ENCODE measurements at places on chromosomes 16 and 17.

DNA sequence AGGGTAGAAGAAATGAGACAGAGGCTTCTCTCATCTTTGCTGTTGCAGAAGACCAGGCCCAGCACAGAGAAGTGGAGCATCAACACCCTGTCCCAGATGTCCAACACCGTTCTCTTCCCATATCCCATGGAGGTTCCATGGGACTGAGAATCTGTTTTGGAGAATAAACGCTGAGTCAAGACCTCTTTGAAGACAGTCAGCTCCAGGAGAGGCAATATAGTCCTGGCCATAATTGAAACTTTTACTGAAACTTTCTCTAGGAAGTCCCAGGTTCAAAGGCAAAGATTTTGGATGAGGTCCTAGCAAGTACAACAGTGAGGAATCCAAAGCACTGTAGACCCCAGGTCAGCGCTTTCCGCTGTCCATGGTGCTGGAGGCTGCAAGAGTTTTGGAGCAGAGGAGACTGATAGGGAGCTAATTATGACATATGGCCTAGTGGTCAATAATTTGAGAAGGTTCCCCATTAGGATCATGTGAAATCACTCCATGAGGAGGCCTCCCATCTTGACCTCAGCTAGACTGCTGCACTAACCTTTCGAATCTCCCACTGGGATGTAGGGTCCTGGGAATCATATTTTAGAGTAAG lies 36.0 kb downstream of the OSBPL7 start:
- no peak for DNase-seq

GRCh38 chr16:29720703-29721102 lies 25.1 kb downstream of the C16orf54 start:
- no peak for DNase-seq

- no peak for DNase-seq
Measured at GRCh38 chr16:30484887-30485286, 12.3 kb downstream of the ITGAL start.

DNA sequence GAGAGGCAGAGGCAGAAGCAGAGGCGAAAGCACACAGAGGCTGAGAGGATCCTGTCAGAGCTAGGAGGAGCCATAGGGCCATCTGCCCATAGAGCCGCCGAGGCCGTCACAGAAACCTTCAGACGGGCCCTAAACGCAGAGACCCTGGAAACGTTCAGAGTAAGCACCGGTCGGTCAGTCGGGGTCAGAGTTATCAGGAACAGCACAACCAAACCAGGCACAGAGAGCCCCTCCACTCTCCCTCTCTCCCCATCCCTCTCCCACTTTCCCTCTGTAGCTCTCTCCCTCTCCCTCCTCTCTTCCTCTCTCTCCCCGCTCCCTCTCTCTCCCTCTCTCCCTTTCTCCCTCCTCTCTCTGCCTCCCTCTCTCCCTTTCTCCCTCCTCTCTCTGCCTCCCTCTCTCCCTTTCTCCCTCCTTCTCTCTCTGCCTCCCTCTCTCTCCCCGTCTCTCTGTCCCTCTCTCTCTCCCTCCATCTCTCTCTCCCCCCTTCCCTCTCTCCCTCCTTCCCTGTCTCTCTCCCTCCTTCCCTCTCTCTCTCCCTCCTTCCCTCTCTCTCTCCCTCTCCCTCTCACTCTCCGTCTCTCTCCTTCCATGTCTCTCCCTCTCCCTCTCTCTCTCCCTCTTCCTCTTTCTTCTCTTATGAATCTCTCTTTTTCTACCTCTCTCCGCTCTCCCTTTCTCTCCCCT lies 138.9 kb downstream of the C16orf95 start:
- DNase-seq, result no peak

- DNase-seq, result no peak
Measured at GRCh38 chr17:54626146-54626703, 274.4 kb upstream of the TOM1L1 start.

DNA sequence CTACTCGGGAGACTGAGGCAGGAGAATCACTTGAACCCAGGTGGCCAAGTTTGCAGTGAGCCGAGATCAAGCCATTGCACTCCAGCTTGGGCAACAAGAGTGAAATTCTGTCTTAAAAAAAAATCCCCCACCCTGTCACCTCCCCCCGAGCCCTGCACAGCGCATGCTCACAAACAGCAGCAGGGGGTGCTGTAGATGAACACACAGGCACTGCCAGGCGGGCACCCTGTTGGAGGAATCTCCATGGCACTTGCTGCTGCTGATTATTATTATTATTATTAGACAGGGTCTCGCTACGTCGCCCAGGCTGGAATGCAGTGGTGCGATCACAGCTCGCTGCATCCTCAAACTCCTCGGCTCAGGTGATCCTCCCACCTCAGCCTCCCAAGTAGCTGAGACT lies 24.6 kb downstream of the FZD2 start:
- no peak for DNase-seq

- no peak for DNase-seq
Measured at GRCh38 chr17:78126895-78127238, 1.7 kb downstream of the TMC6 start.

GRCh38 chr17:13597723-13598347 lies 3.9 kb downstream of the HS3ST3A1 start:
- DNase-seq, result no peak

DNA sequence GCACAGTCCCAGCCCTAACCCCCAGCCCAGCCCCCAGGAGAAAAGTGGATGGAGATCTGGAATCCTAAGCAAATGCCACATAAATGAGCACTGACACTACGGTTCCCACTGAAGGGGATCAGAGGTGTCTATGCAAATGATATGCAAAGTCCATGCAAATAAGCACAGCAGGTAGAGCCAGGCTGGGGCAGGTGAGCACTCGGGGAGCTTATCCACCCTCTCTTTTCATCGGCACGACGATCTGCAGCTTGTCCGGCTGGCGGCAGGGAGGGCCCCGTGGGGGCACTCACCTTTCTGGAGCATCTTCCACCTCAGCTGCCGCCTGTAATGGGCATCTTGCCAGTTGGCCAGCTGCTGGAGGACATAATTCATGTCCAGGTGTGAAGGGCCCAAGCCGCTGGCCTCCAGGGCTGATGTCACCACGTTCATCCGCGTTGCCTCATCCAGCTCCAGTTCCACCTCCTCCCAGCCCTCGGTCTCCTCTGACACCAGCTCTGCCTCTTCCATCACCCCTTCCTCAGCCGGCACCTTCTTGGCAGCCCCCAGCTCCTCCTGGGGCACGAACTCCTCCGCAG lies 9.9 kb downstream of the HAP1 start:
- no peak for DNase-seq

- DNase-seq, result no peak
Measured at GRCh38 chr17:72977771-72978417, 114.6 kb downstream of the SLC39A11 start.

- DNase-seq, result no peak
Measured at GRCh38 chr17:81271226-81271625, 23.9 kb downstream of the SLC38A10 start.

GRCh38 chr17:74737299-74738050 lies 419 bp downstream of the RAB37 start:
- no peak for DNase-seq

DNA sequence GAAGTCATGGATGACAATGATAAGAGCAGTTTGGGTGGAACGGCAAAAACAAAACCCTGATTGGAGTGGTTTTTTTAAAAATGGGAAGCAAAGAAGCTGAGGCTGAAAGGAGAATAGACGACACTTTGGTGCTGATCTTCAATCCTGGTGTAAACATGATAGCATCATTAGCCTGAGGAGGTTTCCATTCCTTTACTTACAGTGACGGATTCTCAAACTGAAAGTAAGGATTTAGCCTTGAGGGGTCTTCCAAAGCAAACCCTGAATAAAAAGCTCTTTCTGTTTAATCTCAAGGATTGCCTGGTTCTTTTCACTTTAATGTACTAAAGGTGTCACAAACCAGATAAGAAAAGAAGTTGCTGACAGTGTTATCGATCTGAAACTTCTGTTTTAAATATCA lies 69.3 kb downstream of the KCNJ2 start:
- DNase-seq, result no peak

GRCh38 chr17:17812211-17813054 lies 24.4 kb downstream of the SREBF1 start:
- DNase-seq, result peak; percentile 39

- DNase-seq, result no peak
Measured at GRCh38 chr17:29143894-29144293, 36.3 kb downstream of the MYO18A start.

GRCh38 chr17:49494986-49495841 lies at the start of gene NGFR:
Gene NGFR, plus strand, starts transcription at chr17:49495293. Its CDS starts 125 bp downstream, at chr17:49495418.
- DNase-seq, result no peak

DNA sequence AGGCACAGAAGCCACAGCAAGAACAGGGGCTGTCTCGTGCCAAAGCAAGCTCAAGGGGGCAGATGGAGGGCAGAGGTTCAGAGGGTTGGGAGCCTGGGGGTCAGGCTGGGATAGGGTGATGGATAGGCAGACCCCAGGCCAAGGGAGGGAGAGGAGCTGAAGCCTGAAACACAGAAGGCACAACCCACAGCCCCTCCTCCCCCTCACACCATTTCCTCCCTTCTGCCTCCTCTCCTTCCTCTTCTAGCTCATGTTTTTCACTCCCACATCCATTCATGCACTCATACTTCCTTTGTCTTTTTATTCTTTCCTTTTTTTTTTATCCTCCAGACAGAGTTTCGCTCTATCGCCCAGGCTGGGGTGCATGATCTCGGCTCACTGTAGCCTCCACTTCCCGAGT lies 61.1 kb downstream of the SOCS1 start:
- DNase-seq, result no peak

GRCh38 chr16:16992975-16993765 lies 477.6 kb downstream of the XYLT1 start:
- DNase-seq, result no peak

DNA sequence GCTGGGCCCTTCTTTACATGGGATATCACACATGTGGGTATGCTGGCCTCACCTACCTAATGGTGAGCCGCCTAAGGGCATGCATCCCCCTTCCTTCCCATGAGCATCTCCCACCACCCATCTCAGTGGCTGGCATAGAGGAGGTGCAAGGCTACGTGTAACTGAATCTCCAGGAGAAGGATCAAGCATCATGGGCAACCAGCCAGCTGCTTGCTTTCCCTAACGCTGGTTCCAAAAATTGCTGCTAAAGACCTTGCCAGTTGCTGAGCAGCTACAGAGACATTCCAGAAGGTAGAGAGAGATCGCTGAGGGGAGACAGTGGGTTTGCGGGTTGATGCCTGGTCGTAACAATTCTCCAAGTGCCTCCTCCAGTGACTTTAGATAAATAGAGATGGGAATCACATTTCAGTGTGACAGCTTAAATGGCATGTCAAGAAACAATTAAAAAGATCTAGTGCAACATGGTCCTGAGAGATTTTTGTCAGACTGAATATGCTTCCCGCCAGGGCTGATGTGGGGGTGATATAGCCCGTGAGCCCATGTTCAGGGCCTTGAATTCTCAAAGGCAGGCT lies 378.4 kb upstream of the CDH5 start:
- no peak for DNase-seq

DNA sequence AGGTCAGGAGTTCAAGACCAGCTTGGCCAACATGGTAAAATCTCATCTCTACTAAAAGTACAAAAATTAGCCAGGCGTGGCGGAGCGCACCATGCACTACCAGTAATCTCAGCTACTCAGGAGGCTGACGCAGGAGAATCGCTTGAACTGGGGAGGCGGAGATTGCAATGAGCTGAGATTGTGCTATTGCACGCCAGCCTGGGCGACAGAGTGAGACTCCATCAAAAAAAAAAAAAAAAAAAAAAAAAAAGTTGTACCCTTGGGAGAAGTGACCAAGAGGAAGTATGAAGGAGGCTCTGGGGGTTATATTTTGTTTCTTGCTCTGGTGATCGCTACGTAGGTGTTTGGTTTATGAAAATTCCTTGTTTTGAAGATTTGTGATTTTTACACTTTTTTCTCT lies 66.3 kb downstream of the LITAF start:
- DNase-seq, result no peak

DNA sequence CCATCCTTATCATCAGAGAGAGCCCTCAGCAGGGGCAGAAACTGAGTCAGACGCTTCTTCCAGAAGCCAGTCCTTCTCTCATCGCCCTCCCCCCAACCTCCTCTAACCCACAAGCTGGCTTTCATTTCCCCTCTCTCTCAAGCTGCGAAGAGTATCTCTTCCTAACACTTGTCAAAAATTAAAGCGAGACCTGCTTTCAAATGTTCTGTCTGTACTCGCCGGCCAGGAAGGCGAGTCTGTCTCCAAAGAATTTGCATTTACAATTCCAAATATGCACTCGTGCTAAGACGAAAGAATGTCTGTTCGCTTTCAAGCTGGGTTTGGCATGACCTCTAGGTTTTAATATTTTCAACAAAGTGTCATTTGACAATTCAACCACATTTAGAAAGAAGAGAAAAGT lies 140.4 kb downstream of the RGS9 start:
- no peak for DNase-seq

GRCh38 chr17:7047566-7047965 lies 3.7 kb upstream of the SLC16A11 start:
- DNase-seq, result no peak

GRCh38 chr17:4541328-4542002 lies 13.7 kb downstream of the MYBBP1A start:
- DNase-seq, result no peak

Data from stimulated activated CD4-positive, alpha-beta T cell treated with anti-CD3 and anti-CD28 coated beads, TNF-alpha, amount 100 ng/mL, for 1 hour (primary cell).